ENCODE measurements at places on chromosomes 4 and X.
A peak's percentile ranks its signal among the peaks of the same experiment; 100 is the strongest.

DNA sequence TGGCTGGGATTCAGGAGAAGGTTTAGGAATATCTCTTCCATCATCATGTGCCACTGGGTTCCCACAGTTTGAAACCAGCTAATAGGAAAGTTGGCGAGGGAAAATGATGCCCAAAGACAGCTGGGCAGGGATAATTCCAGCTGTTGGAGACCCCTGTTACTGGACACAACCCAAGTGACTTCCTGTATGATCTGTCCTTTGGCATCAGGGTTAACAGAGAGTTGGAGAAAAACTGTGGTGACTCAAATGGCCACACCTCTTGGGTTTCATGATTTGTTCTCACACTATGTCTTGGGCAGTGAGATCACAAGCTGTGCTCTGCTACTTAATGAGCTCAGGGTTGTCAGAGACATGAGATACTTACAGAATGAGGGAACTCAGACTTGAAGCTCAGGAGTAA lies 3.8 kb downstream of the FGF16 start:
- DNase-seq: no peak

GRCh38 chr4:56723201-56723605 lies 42.1 kb upstream of the HOPX start:
- DNase-seq: no peak

DNA sequence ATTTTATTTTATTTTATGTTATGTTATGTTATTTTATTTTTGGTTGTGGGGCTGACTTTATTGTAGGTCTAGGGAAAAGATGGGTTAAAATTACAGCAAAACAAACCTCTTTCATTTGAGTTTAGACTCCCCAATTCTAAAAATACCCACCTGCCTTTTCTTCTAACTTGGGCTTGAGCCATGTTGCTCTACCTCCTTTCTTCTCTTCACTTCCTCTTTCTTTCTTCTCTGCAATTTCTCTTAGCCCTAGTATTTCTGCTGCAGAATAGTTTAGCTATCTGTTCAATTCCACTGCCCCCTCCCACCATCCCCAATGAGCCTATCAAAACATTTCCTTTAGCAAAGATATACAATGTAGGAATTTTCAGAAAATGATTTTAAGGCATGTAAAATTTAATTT lies 653.3 kb downstream of the ARAP2 start:
- no peak for DNase-seq

DNA sequence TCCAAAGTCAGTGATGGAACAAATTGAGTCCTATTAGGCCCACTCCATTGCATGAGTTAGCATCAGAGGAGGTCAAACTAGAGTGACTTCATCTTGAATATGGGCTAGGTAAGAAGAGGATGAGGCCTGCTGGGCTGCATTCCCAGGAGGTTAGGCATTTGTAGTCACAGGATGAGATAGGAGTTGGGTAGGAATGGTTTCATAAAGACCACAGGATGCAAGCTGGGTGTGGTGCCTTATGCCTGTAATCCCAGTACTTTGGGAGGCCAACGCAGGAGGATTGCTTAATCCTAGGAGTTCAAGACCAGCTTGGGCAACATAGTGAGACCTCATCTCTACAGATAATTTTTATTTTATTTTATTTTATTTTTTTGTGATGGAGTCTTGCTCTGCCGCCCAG lies 26.8 kb downstream of the PDGFRA start:
- DNase-seq: no peak

DNA sequence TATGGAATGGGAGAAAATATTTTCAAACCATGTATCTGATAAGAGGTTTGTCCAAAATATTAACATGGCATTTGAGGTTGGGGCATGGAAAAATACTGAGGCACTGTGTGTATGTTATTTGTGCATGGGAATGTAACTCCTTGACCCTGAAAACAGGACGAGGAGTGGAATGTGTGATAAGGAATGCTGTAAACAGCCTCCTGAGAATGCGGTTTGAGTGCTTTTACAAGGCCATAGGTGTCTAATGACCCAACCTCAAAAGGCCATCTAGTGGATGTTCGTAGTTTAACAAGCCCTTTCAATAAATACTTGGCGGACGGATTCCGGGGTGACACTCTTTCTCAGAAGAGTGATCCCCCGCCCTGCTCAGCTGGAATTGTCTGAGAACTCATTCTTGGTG lies 162.9 kb upstream of the USP9X start:
- peak; percentile 24 for DNase-seq

GRCh38 chr4:186707574-186707973 lies 16.1 kb downstream of the FAT1 start:
- no peak for DNase-seq
